ENCODE measurements at places on chromosomes 1 and 21.

- no peak for DNase-seq
Observed at GRCh38 chr1:1080122-1080757, 6.1 kb upstream of the RNF223 start.

DNA sequence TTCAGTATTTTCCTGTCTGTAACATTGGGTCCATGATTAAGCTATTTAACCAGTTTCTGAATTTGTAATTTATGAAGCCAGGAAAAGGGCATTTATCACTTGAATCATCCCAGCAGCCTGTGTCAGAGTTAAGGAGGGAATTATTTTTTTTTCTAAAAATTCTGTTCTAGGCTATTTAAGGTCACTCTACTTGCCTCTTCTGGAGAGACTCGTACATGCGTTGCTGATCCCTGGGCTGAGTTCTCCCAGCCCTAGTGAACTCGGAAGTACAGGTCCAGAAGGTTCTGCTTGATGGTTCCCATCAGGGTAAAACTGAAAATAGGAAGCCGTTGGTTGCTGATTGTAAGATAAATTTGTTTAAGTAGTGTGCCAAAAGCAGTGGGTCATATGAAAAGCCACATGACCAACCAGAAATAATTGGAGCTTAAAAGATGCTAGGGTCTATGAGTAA lies 90.7 kb downstream of the GPR88 start:
- DNase-seq: no peak

- no peak for DNase-seq
Observed at GRCh38 chr1:112614460-112615065, 4.4 kb downstream of the ST7L start.

DNA sequence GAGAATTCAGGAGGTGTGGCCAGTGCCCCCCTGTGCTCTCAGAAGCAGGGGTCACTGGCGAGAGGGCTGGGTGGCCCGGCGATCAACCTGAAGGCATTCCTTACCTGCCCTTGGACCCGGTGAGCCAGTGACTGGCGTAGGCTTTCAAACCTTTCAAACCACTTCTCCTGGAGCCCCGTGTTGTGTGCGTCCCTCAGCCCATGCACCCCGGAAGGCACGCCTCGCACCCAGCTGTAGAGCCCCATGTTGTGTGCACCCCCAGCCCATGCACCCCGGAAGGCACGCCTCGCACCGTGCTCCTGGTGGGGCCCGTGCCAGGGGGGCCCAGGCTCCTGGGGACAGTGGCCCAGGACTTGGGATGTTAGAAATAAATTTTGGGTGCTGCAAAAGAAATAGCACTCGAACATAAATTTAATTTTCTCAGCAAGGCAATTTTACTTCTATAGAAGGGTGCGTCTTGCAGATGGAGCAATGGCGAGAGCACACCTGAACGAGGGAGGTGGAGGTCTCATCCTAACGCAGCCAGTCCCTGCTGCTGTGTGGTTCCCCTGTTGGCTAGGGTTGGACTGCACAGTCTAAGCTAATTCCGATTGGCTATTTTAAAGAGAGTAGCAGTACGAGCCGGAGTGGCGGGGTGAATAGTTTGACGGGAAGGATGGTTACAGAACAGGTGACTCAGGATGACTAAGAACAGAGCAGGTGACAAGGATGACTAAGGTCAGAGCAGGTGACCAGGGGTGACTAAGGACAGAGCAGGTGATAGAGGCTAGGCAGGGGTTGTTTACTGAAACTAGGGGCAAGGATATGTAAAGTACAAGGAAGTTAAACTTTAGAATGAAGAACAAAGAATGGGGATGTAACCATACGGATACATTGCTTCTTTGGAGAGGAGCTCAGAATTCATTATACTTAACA lies 47.4 kb downstream of the PRKCZ start:
- DNase-seq: no peak

- DNase-seq: no peak
Observed at GRCh38 chr1:85579622-85580021, 939 bp upstream of the CCN1 start.

GRCh38 chr1:150271291-150271959 lies 1.2 kb upstream of the C1orf54 start:
- no peak for DNase-seq

- DNase-seq: no peak
Observed at GRCh38 chr1:46199233-46199749, 1.1 kb upstream of the POMGNT1 start.

DNA sequence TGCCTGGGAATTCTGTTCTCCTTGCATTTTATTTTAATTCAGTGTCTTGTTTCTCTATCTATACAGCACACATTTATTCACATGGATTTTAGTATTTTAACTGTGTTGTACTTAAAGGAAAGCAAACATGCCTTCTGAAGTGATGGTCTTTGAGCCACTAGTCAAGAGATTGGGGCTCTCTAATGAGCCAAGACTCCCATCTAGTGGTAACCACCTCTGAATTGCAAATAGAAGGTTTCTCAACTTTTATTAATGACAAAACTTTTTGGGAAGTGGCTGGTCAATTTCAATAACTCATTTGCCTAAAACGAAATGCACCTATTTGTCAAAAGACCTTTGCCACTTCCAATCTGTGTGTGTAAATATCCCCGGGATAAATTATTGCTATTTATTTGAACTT lies 199.6 kb downstream of the LTN1 start:
- no peak for DNase-seq

DNA sequence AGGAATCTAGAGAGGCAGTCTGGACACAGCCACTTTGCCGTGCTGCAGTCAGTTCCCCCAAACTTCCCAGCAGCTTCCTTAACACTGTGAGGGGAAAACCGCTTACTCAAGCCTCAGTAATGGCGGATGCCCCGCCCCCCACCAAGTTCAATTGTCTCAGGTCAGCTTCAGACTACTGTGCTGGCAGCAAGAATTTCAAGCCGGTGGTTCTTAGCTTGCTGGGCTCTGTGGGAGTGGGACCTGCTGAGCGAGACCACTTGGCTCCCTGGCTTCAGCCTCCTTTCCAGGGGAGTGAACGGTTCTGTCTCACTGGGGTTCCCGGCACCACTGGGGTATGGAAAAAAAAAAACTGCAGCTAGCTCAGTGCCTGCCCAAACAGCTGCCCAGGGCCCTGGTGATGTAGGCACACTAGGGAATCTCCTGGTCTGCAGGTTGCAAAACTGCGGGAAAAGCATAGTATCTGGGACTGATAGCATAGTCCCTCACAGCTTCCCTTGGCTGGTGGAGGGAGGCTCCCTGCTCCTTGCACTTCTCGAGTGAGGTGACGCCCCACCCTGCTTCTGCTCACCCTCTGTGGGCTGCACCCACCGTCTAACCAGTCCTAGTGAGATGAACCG lies 23.7 kb upstream of the HFM1 start:
- no peak for DNase-seq

- no peak for DNase-seq
Observed at GRCh38 chr21:37372951-37373350, 6.4 kb downstream of the DYRK1A start.

- no peak for DNase-seq
Observed at GRCh38 chr1:111469539-111469938, 4.2 kb upstream of the C1orf162 start.

DNA sequence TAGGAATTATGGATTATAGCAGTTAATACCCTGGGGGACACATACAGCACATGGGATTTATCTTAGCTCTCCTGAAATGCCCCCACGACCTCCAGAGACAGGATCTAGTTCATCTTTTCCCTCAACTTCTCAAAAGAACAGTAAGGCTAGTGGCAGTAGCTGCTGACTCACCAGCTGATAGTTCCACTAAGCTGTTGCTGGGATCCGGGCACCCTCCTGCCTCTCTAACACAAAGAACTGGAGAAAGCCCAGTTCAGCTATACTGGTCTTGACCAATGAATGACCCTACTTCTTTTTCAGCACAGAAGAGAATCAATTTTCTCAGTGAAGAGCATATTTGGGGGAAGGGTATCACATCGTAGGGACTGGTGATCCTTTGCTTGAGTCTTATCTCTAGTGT lies 84.1 kb downstream of the PGBD5 start:
- DNase-seq: no peak

DNA sequence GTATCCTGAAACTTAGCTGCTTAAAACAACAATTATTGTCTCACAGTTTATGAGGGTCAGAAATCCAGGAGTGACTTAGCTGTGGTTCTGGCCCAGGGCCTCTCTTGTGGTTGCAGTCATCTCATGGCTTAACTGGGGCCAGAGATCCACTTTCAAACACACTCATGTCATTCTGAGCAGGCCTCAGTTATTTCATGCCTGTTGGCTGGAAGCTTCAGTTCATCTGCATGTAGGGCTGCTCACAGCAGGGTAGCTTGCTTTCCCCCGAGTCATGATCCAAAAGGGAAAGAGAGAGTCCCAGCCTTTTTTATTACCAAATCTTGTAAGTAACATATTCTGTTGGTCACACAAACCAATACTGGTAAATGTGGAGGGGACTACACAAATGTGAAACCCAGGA lies 96.6 kb upstream of the B3GALT2 start:
- DNase-seq: no peak

DNA sequence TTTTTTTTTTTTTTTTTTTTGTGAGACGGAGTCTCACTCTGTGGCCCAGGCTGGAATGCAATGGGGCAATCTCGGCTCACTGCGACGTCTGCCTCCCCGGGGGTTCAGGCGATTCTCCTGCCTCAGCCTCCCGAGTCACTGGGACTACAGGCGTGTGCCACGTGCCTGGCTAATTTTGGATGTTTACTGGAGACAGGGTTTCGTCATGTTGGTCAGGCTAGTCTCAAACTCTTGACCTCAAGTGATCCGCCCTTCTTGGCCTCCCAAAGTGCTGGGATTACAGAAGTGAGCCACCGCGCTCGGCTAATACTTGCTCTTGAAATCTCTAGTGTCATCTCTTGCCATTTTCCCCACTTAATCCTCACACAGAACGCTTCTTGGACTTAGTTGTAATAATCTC lies 1.1 kb upstream of the SYCP1 start:
- no peak for DNase-seq

DNA sequence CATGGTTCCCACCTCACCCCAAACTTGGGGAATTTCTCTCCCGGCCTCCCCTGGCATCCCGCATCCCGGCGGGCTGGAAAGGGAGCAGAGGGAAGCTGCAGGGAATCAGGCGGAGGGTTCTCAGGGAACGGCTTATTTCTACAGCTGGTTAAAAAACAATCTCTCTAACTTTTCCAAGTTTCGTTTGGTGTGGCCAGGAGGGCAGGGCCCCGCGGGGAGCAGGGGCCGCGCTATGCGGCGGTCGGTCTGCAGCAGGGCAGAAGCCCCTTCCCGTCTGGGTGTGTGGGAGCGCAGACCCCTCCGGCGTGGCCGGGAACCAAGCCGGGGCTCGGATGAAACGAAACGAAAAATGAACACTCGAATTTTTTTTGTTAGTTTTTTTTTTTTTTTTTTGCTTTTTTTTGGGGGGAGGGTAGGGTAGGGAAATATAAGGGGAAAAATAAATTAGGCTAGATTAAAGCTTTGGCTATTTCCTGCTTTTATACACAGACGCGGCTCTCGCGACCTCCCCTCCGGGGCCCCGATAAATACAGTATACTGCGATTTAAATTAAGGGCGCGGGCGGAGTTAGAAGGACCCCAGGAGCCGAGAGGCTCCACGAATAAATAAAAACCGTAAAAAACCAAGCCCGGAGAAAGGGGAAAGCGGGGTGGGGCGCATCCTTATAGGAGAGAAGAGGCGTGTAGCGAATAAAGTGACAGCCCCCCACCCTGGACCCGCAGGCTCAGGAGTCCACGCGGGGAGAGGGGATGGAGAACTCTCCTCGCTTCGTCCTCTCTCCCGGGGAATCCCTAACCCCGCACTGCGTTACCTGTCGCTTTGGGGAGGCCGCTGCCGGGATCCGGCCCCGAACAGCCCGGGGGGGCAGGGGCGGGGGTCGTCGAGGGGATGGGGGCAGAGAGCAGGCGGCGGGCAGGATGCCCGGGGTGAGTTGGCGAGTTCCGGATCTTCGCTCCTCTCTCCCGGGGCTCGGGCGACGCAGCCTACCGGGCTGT lies 2.1 kb downstream of the POU3F1 start:
- no peak for DNase-seq

GRCh38 chr1:196611873-196612272 lies 3.6 kb upstream of the KCNT2 start:
- no peak for DNase-seq

Data from H54 (cell line).